ENCODE measurements at places on chromosomes 6 and 20.

GRCh38 chr20:61755971-61756845 lies 309.5 kb downstream of the TAF4 start:
- no peak for DNase-seq

DNA sequence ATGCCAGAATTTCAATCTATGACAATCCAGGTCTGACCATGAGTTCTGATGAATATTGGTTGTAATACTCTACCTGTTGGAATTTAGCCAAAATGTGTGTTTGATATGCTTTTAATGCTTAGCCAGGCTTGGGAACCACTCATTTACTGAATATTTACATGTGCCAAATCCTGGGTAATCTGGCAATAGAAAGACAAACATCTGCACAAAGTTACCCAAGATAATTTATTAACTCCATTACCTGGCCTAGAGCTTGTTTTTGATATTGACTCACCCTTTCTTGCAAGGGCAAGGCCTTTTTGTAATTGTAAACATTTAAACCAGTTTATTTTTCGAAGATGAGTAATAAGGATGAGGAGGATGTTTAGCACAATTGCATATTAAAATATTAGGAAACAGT lies 13.5 kb upstream of the CD2AP start:
- DNase-seq: no peak

DNA sequence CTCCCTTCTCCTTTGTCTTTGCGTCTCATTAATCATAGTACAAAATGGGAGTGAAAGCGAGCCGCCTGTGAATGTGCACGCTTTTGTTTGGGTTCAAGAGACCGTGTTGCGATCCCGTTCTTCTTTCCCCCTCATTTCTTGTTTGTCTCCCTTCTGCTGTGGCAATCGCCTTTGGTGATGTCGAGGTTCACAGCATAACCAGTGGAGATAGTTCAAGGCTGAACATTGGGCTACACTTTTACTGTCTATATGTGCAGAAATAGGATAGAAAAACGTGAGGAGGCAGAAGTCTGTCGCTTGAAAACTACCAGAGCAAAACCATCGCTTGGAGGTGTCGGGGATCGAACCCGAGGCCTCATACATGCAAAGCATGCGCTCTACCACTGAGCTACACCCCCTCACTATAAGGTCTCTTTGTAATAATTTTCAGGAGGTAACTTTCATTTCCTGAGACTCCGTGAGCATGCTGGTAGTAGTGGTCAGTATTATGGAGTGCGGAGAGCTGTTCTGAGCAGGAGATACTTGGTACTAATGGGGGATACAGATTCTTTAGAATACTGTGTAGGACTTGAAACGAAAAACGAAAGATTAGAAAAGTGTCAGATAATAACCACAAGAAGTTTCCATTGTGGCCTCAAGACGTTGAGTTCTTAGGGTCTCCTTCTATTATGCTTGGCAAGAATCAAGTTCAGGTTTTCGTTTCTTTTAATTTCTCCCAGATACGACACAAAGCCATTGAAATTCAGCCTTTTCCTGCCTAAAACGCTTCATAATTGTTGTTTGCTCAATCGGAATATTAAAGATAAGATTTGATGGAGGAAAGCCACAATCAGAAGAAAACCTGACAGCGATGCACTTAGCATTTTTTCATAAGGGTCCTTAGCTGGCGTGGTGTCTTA lies 106.6 kb downstream of the TRIM27 start:
- no peak for DNase-seq

GRCh38 chr6:149031201-149031858 lies 284.5 kb downstream of the UST start:
- no peak for DNase-seq

DNA sequence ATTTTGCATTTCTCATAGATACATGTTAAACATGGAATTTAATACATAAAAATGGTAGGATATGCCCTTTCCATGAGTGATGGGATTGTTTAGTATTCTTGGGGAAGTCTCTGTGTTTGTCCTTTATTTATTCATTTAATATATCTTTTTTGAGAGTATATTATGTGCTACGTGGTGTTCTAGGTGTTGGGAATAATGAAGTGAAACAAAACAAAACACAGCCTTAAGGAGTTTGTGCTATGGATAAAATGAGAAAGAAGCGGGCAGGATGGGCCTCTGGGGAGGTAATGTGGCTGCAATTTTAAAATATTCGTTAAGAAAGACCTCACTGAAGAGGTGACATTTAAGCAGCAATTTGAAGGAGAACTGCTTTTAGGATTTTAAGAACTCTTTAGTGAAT lies 851.5 kb downstream of the MAFB start:
- DNase-seq: no peak

- no peak for DNase-seq
These were observed 16.7 kb downstream of the MAP3K5 start for GRCh38 chr6:136775548-136775947.

GRCh38 chr6:143408151-143408786 lies 42.2 kb downstream of the ADAT2 start:
- no peak for DNase-seq

GRCh38 chr6:359261-360035 lies 32.1 kb upstream of the IRF4 start:
- DNase-seq: no peak

GRCh38 chr6:141552463-141552862 lies 580.3 kb upstream of the GJE1 start:
- DNase-seq: no peak

- DNase-seq: no peak
These were observed 55.9 kb upstream of the NAA20 start for GRCh38 chr20:19961293-19961692.

DNA sequence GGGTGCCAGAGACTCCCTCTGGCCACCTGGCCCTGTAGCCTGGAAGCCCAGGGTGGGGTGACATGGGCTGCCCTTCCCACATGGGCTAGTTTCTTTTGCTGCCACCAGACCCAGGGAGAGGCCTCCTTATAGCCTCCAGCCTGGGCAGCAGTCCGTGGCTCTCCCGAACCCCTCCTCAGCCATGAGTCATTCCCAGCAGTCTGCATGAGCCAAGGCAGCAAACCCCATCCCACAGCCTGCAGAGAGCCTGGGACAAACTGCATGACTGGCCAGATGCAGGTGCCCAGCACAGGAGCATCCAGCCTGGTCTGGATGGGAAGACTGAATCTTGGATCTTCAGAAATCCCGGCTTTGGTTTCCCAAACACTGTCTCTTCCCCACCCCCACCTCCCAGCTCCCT lies 75.7 kb downstream of the MRPL14 start:
- DNase-seq: no peak

DNA sequence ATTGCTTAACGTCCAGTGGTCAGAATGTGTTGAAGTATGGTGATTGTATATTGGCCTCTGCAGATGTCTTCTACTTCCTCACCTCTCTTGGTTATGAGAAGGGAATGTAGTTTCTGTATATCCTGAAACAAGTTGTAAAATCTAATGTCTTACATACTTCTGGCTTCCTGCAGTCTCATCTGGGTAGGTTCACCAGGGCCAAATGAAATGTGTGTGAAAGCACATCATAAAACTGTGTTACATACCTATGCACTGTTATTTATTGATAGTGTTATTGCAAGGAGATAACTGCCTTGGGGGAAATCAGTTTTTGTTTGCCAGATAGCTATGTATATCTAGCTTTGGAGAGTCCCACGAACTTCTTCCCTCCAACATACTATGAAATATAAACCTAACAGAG lies 35.7 kb upstream of the PLCG1 start:
- DNase-seq: no peak

GRCh38 chr20:17611290-17611539 lies 41.3 kb downstream of the DSTN start:
- no peak for DNase-seq

DNA sequence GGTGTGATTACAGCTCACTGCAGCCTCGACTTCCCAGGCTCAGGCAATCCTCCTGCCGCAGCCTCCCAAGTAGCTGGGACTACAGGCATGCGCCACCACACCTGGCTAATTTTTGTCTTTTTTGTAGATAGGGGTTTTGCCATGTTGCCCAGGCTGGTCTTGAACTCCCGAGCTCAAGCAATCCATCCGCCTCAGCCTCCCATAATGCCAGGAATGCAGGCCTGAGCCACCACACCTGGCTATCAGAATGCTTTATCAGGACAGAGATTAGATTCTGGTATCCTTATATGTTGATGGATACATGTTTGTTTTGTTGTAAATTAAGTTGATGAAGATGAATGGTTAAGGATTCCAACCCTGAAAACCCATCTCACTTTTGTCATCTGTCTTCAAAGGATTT lies 24.2 kb downstream of the LHFPL5 start:
- DNase-seq: no peak

GRCh38 chr20:38172408-38172807 lies 7.3 kb upstream of the TGM2 start:
- DNase-seq: no peak

DNA sequence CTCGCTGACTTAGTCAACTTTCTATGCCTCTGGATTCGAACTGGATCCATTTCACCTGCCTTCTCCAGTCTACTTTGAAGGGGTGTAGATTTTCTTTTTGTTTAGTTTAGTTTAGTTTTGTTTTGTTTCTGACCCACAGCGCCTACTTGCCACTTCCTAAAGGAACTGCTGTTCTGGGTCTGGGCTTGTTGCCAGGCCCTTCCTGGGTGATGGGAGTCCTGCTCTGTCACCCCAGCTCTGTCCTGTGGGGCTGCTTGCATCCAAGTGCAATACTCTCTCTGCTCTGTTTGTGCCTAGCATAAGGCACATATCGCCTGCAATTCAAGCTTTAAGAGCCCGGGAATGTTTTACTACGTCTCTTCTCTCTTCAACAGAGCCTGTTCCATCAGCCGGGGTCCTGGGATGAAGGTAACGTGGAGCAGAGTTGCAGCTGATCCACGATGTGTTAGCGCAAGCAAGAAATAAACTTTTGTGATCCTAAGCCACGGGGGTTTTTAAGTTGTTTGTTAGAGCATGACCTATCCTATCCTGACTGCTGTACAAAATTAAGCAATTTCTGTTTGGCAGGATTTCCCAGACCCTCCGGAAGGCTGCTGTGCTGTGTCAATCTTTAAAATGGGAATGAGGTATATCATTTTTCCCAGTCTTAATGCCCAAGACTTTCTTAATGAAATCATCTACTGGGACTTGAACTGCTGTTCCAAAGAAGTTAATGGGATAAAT lies 30.9 kb upstream of the TAGAP start:
- no peak for DNase-seq

GRCh38 chr20:32231847-32232246 lies 24.2 kb downstream of the POFUT1 start:
- no peak for DNase-seq

- no peak for DNase-seq
These were observed 105.8 kb downstream of the EPM2A start for GRCh38 chr6:145629478-145629877.

GRCh38 chr20:50038574-50038991 lies 55.8 kb downstream of the SNAI1 start:
- no peak for DNase-seq

GRCh38 chr6:27505209-27506027 lies 32.5 kb upstream of the ZNF184 start:
- DNase-seq: no peak

DNA sequence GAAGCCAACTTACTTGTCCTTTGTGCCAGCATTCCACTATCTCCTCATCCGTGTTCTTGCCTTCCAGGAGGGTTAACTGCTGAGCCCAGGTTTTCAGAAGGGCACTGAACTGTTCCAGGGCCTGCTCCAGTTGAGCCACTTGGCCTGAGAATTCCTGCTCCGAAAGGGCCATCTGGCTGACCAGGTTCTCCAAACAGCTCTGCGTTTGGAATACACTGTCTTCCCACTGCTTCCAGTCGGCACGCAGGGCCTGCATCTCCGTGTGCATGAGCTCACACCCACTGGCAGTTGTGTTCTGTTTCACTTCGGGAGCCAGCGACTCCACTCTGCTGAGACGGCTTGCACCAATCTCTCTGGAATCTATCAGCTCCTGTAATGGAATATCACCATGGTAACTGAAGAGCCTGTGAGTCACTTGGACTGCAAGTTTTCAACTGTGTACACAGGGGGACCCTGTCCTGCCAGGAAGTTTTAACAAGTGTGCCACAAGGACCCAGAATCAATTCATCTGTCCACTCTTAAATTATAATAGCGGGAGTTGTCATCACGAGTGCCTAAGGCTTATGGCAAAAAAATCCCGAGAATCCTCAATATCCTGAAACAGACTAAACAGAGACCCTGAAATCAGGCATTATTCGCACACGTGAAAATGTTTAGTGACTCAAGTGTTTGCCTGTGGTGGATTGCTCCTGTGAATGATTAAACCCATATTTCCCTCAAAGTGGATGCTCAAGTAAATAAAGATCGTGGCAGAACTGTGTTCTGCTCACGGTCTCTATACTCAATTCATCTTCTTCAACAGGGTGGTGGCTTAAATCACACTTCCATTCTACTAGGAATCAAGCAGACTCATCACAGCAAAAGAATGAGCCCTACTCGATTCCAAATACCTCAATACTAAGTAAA lies 255.9 kb downstream of the SYNE1 start:
- peak; percentile 57 for DNase-seq

DNA sequence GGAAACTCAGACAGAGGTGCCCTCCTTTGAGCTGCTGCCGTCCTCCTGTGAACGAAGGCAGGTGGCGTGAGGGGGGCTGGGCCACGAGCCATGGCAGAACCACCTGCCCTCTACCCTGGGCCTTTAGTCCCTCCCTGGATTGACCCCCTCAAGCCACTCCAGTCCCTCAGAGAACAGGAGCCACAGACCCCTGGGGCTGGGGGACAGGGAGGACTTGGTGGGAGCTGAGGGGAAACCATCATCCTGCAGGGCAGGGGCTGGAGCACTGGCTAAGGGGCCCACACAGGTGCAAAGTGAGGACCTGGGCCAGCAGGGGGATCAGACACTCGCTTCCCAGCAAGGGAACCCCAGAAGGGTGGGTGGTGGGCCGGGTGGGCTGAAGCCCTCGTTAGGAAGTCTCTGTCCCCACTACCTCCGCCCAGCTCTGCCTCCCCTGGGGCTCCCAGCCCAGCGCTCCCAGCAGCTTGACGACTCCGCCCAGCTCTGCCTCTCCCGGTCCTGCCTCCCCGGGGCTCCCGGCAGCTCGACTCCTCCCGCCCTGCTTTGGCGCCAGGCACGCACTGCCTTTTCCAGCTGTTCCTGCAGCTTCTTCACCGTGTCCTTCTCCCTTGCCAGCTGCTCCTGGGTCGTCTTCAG lies 44.4 kb downstream of the DSTN start:
- DNase-seq: no peak

DNA sequence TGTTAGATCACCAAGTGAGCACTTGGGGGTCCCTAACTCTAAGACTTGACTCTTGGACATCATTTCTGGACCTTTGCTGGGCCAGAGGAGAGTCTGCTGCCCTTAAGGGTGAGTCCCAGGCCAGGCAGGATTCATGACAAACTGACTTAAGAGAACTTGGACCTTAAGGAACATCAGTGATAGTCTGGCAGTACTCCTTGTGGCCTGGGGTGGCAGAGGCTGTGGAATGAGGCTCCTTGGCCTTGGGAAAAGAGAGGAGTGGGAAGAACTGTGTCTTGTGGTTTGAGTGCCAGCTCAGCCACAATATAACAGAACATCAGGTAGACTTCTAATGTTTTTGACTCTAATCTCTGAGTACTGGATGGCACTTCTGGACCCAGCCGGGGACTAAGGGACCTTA lies 478.7 kb downstream of the MEI4 start:
- no peak for DNase-seq

GRCh38 chr6:133895573-133896343 lies 6.8 kb downstream of the TCF21 start:
- no peak for DNase-seq
